ENCODE measurements at places on chromosomes 2 and 18. TPM values are rescaled to one million over a fixed set of nuclear protein-coding genes. Genes with fewer than 3 reads are reported as not detected.

Gene DCDC2C
- not detected for total RNA-seq

GRCh38 chr2:191226196-191226595 lies 19.0 kb upstream of the MYO1B start:
- no peaks in the 10 kb centered on the region for H3K36me3 ChIP-seq
- H3K4me1 ChIP-seq, result peaks cover 2% of the 10 kb centered on the region
- no peak overlapping the region for H3K4me3 ChIP-seq
- DNase-seq, result no peak

DNA sequence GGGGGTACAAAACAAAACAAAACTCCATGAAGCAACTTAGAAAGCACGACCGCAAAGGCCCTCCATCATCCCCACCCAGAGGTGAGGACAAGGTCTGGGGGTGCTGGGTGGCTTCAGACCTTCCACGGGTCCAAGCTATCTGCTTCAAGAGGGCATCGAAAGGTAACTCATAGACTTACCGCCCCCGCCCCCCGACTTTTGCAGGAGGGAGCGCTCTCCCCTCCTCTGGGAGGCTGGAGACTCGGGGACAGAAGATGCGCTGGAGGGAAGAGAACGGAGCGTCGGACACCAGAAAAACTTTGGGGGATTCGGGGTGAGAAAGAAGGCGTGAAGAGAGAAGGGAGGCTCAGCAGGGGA lies 300 bp upstream of the STON1 start:
- H3K4me1 ChIP-seq, result peaks cover 15% of the 10 kb centered on the region
- H3K4me3 ChIP-seq, result peak overlapping the region; percentile 93
- DNase-seq, result peak; percentile 64
- peak overlapping the region; percentile 83 for H3K27ac ChIP-seq

Gene RNU2-63P
- total RNA-seq, result 34.9 TPM

Gene TUBA3E
- total RNA-seq, result not detected

- H3K4me1 ChIP-seq, result peaks cover 7% of the 10 kb centered on the region
- no peaks in the 10 kb centered on the region for H3K36me3 ChIP-seq
- H3K27ac ChIP-seq, result no peak overlapping the region
These were observed 71.7 kb upstream of the CDCA7 start for GRCh38 chr2:173282795-173283545.

GRCh38 chr2:85590950-85591349 lies 4.6 kb upstream of the RNF181 start:
- H3K27ac ChIP-seq, result no peak overlapping the region
- no peak for DNase-seq
- peaks cover 8% of the 10 kb centered on the region for H3K36me3 ChIP-seq
- no peak overlapping the region for H3K4me3 ChIP-seq

DNA sequence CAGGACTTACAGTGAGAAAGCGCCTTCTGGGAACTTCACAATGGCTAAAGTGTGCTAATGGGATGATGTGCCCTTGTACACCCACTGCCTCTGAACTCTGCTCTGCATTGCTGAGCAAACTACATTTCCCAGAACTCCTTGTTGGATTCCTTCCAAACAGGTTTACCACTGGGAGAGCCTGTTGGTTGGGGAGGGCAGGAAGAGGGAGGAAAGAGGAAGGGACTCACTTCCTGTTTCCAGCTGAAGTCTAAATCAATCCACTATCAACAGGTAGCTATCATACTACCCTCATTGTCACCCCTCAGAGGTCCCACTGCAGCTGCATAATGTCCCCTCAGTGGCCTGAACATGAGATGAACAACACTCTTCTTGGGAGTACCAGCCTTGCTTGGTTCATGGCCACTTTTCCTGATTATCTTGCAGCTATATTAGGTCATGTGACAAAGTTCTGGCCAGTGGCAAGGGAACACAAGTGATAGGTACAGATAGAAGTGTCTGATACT lies 109.7 kb downstream of the MSH2 start:
- DNase-seq, result no peak
- H3K36me3 ChIP-seq, result peaks cover 2% of the 10 kb centered on the region
- H3K27ac ChIP-seq, result no peak overlapping the region

GRCh38 chr2:231531883-231532755 lies 1.9 kb upstream of the NMUR1 start:
- H3K27ac ChIP-seq, result no peak overlapping the region
- H3K4me3 ChIP-seq, result no peak overlapping the region
- H3K27me3 ChIP-seq, result peaks cover 33% of the 10 kb centered on the region
- DNase-seq, result no peak
- no peaks in the 10 kb centered on the region for H3K36me3 ChIP-seq

Gene SIGLEC15
- not detected for total RNA-seq

- no peak overlapping the region for H3K4me3 ChIP-seq
- no peaks in the 10 kb centered on the region for H3K36me3 ChIP-seq
- no peak overlapping the region for H3K27ac ChIP-seq
- H3K4me1 ChIP-seq, result no peaks in the 10 kb centered on the region
- DNase-seq, result no peak
- H3K27me3 ChIP-seq, result peaks cover 38% of the 10 kb centered on the region
These were observed 217.5 kb downstream of the TRIB2 start for GRCh38 chr2:12934146-12934756.

GRCh38 chr2:225070811-225071210 lies 28.5 kb upstream of the DOCK10 start:
- H3K27me3 ChIP-seq, result peaks cover 22% of the 10 kb centered on the region
- no peak overlapping the region for H3K27ac ChIP-seq
- H3K4me3 ChIP-seq, result no peak overlapping the region
- DNase-seq, result no peak
- peaks cover 11% of the 10 kb centered on the region for H3K36me3 ChIP-seq
- H3K4me1 ChIP-seq, result peaks cover 6% of the 10 kb centered on the region

DNA sequence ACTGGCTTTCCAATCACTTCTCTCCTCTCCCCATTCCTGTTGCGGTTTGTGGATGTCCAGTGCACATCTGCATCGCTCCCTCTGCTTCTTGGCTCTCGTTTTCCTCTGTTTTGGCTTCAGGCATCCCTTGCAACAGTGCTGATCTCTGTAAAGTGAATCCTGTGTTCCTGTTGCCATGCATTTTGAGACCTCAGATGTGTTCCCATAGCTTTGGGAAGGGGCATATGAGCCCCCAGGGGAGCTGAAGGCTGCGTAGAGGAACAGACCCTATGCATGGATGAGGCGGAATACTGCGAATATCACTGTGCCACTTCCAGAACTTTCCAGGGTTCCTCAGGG lies 168.4 kb upstream of the HAAO start:
- peaks cover 26% of the 10 kb centered on the region for H3K27me3 ChIP-seq
- peaks cover 6% of the 10 kb centered on the region for H3K4me1 ChIP-seq
- no peak for DNase-seq
- no peak overlapping the region for H3K27ac ChIP-seq

- no peaks in the 10 kb centered on the region for H3K36me3 ChIP-seq
- H3K4me1 ChIP-seq, result no peaks in the 10 kb centered on the region
These were observed 59.8 kb downstream of the GYPC start for GRCh38 chr2:126715576-126716406.

GRCh38 chr2:221115944-221116343 lies 456.2 kb downstream of the EPHA4 start:
- H3K27ac ChIP-seq, result no peak overlapping the region
- H3K4me1 ChIP-seq, result no peaks in the 10 kb centered on the region
- no peaks in the 10 kb centered on the region for H3K36me3 ChIP-seq
- no peak for DNase-seq
- H3K27me3 ChIP-seq, result no peaks in the 10 kb centered on the region

Gene CDKL4
- total RNA-seq, result not detected

DNA sequence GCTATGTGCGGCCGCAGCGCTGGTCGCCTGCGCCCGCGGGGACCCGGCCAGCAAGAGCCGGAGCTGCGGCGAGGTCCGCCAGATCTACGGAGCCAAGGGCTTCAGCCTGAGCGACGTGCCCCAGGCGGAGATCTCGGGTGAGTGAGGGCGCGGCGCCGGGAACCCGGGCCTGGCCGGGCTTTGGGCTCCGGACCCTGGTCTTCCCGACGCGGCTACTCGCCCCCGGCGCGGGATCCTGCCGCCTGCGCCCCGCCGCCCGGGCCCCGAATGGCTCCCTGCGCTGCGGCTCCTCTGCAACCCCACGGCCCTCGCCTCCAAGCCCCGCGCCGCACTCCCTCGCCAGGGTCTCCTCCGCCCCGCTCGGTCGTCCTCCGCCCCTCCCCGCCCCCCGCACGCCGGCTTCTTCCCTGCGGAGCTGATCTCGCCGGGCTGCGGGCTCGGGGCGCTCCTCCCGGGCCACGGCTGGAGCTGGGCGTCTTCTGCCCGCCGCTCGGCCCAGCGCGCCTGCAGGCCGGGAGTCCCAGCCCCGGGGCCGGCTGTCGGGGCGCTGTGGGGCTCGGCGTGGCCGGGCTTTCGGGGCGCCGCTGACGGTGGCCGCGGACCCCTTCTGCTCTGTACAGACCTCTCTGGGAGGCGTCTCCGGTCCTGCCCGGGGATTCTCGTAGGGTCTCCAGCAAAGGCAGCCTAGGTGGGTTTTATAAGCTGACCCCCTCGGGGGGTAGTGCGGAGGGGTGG lies 652 bp downstream of the GPC1 start:
- no peak for DNase-seq
- peaks cover 13% of the 10 kb centered on the region for H3K4me1 ChIP-seq
- H3K4me3 ChIP-seq, result peak overlapping the region; percentile 70
- H3K36me3 ChIP-seq, result no peaks in the 10 kb centered on the region
- peaks cover 12% of the 10 kb centered on the region for H3K27me3 ChIP-seq
- no peak overlapping the region for H3K27ac ChIP-seq

Gene PRSS56
- total RNA-seq, result not detected

- no peak overlapping the region for H3K4me3 ChIP-seq
- H3K27ac ChIP-seq, result no peak overlapping the region
- peaks cover 2% of the 10 kb centered on the region for H3K4me1 ChIP-seq
- no peak for DNase-seq
- no peaks in the 10 kb centered on the region for H3K27me3 ChIP-seq
- peaks cover 10% of the 10 kb centered on the region for H3K36me3 ChIP-seq
These were observed 57.7 kb downstream of the BIN1 start for GRCh38 chr2:127048969-127049897.

Gene TSPYL6
- not detected for total RNA-seq

GRCh38 chr2:174773215-174773614 lies 8.9 kb upstream of the CHRNA1 start:
- H3K27me3 ChIP-seq, result peaks cover 5% of the 10 kb centered on the region
- DNase-seq, result no peak
- no peak overlapping the region for H3K27ac ChIP-seq
- no peaks in the 10 kb centered on the region for H3K36me3 ChIP-seq
- H3K4me3 ChIP-seq, result no peak overlapping the region
- H3K4me1 ChIP-seq, result peaks cover 33% of the 10 kb centered on the region

Gene SIX3
- not detected for total RNA-seq

Gene NEU2
- not detected for total RNA-seq

Gene CNGA3
- not detected for total RNA-seq

- no peak overlapping the region for H3K27ac ChIP-seq
- H3K4me3 ChIP-seq, result no peak overlapping the region
- no peaks in the 10 kb centered on the region for H3K36me3 ChIP-seq
These were observed 201.4 kb downstream of the AFF3 start for GRCh38 chr2:99940963-99941362.

Gene GRHL1
- 1.2 TPM for total RNA-seq

Gene GPR39
- total RNA-seq, result not detected

Gene SFTPB
- not detected for total RNA-seq

Data from activated CD4-positive, alpha-beta T cell treated with anti-CD3 and anti-CD28 coated beads, Interleukin-2, amount 10 ng/mL, durations not matched to agents 24 days and 14 days (primary cell).